MG63 (cell line): ENCODE measurements at places on chromosomes 5 and 9.

GRCh38 chr5:173114536-173114935, 29.8 kb upstream of the BNIP1 start:
- no peak for DNase-seq

- peak; percentile 64 for DNase-seq
Measured at GRCh38 chr5:135337064-135337463, 62.0 kb downstream of the MACROH2A1 start.

DNA sequence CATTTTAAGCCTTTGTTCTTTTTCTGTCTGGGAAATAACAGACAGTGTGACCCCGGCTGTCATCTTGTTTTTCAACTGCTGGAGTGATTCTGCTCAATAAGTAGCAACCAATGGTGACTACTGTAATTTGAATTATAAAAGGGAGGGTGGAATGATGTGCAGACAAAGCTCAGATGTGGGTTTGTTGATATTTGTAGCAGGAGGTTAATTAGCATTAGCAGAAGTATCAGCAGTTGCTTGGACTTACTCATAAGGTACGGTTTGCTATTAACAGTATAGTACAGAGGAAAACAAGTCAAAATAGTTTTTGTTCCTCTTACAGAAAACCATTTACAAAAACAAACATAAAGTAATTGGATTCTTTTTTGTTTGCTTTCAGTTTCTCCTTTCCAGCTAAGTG, 140.4 kb downstream of the TUSC1 start:
- no peak for DNase-seq

- no peak for DNase-seq
Measured at GRCh38 chr5:41708604-41708940, 161.7 kb downstream of the OXCT1 start.

DNA sequence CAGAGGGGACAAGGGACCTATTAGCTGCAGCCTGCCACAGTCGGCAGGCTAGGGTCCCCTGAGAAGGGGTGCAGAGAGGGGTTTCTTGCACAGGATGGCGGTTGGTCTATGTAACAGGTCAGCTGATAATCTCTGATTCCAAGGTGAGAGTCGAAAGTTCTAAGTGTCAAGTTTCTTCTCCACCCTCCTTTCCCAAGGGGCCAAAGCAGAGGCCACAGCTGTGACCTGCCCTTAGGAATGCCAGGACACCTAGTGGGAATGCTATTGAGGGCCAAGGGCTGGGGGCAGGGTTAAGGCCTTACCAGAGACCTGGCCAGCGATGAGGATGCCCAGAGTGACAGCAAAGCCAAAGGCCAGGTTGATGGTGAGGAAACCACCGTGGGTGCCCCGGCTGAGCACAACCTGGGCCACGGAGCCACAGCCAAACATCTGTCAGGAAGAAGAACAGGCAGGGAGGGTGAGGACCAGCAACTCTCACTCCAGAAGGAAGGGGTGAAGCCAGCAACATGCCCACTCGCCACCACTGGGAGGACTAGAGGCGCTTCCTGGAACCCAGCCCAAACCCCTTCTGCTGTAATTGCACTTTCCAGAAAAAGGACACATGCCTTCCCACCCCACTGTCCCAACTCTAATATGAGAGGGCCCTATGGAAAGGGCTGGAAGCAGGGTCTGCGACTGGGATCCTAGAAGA, 3.8 kb downstream of the AQP3 start:
- DNase-seq = no peak

- DNase-seq = no peak
Measured at GRCh38 chr5:113487416-113487780, 855 bp downstream of the MCC start.

DNA sequence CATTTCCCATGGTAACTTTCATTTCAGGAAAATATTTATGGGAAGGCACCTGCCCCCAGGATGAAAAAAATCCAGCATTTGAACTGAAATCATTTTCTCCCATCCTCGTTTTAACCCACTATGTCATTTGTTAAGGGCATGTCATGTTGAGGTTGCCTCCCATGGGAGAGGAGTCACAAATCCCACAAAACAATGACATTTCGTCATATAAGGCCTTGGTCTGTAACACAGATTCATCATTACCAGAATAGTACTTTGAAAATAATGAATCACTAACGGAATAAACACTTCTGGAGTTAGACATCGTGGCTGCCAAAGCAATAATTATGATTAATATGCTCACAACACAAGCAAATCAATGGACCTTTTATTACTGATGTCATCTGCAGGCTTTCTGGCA, 274.1 kb downstream of the NDUFS4 start:
- no peak for DNase-seq

- no peak for DNase-seq
Measured at GRCh38 chr9:133429641-133430161, 7.5 kb downstream of the ADAMTS13 start.

- DNase-seq = no peak
Measured at GRCh38 chr9:134960701-134961181, 43.0 kb upstream of the FCN1 start.

- DNase-seq = no peak
Measured at GRCh38 chr5:147160902-147161700, 73.7 kb upstream of the STK32A start.

GRCh38 chr5:168314735-168315411, 23.4 kb downstream of the WWC1 start:
- peak; percentile 85 for DNase-seq

DNA sequence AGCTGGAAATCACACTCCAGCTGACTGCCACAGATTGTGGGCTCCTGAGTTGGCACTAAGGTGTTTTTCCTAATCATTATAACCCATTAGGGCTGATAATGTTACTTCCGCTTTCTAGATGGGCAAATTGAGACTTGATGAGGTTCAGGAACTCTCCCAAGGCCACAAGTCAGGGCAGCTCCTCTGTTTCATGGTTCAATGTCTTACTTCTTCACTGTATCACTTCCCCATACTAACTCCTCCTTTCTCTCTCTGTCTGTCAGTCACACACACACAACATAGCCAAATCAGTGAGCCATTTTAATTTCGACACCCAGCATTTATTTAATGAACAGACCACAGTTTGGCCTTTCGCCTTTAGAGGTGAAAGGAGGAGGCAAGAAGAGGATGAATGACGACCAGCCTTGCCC, 17.8 kb upstream of the TRAF1 start:
- no peak for DNase-seq

DNA sequence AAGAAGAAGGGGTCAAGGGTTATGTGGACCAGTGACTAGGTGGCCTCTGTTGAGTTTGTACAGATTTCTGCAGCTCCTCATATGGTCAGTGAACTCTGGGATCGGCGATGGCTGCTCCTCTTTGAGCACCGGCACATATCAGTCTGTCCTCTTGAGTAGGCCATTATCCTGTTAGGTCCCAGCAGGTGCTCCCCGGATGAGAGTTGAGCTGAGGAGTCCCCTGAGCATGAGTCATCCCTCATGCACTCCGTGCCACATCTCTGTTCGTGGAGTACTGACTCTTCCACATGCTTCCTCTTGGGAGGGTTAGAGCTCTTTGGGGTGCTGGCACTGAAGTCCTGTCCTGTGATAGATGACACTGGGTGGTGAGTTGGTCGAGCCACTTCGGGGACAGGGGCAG, 143.7 kb downstream of the PTTG1 start:
- DNase-seq = no peak

GRCh38 chr9:1794547-1795270, 220.4 kb upstream of the SMARCA2 start:
- no peak for DNase-seq

DNA sequence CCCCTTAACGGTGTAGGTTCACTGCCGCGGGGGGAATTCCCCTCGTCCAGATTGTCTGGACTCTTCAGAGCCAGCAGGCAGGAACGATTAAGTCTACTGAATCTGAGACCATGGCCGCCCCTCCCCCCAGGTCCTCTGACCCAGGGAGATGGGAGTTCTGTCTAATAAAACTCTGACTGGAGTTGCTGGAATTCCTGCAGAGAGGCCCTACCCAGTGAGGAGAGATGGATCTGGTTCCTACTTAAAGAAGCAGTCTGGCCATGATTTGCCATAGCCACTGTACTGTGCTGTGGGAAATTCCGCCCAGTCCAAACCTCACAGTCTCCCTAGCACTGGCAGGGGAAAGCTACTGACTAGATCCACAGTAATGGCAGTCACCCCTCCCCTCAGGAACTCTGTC, 237.7 kb upstream of the RASA1 start:
- no peak for DNase-seq

DNA sequence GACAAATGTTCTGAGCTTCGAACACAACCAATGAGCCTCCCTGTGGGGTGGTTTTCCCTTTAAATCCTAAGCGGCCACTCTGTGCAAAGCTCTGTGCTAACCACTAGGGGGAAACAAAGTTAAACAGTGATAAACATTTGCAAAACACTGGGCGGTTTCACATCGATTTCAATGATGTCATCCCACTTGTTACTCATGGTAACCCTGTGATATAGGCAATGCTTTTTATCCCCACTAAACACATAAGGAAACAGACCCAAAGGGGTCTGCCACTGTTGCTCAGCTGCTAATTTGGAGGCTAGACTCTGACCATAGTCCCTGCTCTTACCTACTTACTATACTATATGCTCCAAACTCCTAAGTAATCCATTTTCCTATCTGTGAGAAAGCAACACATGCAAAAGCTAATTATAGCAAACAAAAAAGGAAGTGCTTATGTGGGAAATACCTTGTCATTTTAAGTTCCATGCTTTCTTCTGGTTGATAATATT, 57.3 kb downstream of the PTPN3 start:
- peak; percentile 37 for DNase-seq
